Glutamatergic neuron (in vitro differentiated cells): ENCODE measurements at places on chromosomes 7 and 10.
A peak's percentile ranks its signal among the peaks of the same experiment; 100 is the strongest.

GRCh38 chr7:37833818-37834146 is 14.6 kb upstream of the NME8 start:
- peaks cover 7% of the 10 kb centered on the region for H3K4me1 ChIP-seq
- no peaks in the 10 kb centered on the region for H3K27me3 ChIP-seq
- DNase-seq: no peak
- no peak overlapping the region for H3K27ac ChIP-seq
- H3K4me3 ChIP-seq: no peak overlapping the region

GRCh38 chr10:28633750-28634149 is 43.6 kb upstream of the BAMBI start:
- DNase-seq: no peak
- H3K36me3 ChIP-seq: no peaks in the 10 kb centered on the region
- H3K27ac ChIP-seq: no peak overlapping the region
- H3K4me3 ChIP-seq: no peak overlapping the region
- H3K27me3 ChIP-seq: peaks cover 4% of the 10 kb centered on the region
- H3K4me1 ChIP-seq: no peaks in the 10 kb centered on the region

- H3K4me3 ChIP-seq: no peak overlapping the region
- H3K27ac ChIP-seq: no peak overlapping the region
- H3K36me3 ChIP-seq: peaks cover 4% of the 10 kb centered on the region
- H3K27me3 ChIP-seq: no peaks in the 10 kb centered on the region
- DNase-seq: no peak
These were observed 52.1 kb downstream of the HDAC9 start for GRCh38 chr7:18547509-18548187.

DNA sequence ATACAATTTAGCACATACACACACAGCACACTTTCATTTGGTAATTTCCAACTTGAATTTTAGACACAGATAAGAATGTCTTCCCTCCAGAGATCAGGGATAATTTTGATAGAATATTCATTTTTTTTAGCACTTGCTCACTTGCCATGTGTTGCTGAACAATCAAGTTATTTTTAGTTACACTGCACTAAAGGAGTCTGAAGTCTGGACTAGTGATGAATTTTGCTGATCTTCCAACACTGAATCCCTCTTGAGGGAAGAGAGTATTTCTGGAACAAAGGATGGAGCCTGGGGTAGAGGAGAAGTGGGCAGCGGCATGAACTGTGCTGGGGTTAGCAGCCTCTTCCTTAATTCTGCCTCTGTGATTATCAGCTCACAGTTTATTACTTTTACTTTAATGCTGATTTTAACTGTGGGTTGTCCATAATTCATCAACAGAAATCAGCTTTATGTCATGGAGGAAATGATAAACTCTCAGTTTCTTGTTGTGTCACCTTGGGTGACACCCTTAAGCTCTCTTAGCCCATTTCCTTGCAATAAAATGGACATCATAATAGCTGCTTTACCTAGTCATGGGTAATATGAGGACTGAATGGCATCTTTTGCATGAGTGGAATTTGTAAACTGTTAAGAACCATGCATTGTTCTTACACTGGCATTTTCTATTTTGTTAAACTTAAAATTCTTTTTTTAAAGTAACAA is 32.1 kb downstream of the SGPL1 start:
- peaks cover 11% of the 10 kb centered on the region for H3K4me1 ChIP-seq
- H3K4me3 ChIP-seq: no peak overlapping the region
- peaks cover 1% of the 10 kb centered on the region for H3K27me3 ChIP-seq
- H3K27ac ChIP-seq: peak overlapping the region; percentile 15
- H3K36me3 ChIP-seq: no peaks in the 10 kb centered on the region
- DNase-seq: no peak

- no peak overlapping the region for H3K27ac ChIP-seq
- H3K36me3 ChIP-seq: no peaks in the 10 kb centered on the region
- peaks cover 7% of the 10 kb centered on the region for H3K27me3 ChIP-seq
- H3K4me3 ChIP-seq: no peak overlapping the region
These were observed 24.6 kb upstream of the ITGA8 start for GRCh38 chr10:15744217-15744865.
